Stimulated activated CD4-positive, alpha-beta T cell treated with anti-CD3 and anti-CD28 coated beads, Interleukin-15, amount 100 ng/mL, for 24 hours (primary cell): ENCODE measurements at places on chromosomes 3 and 15.

GRCh38 chr3:41682382-41682781, 279.5 kb downstream of the ULK4 start:
- DNase-seq = no peak

DNA sequence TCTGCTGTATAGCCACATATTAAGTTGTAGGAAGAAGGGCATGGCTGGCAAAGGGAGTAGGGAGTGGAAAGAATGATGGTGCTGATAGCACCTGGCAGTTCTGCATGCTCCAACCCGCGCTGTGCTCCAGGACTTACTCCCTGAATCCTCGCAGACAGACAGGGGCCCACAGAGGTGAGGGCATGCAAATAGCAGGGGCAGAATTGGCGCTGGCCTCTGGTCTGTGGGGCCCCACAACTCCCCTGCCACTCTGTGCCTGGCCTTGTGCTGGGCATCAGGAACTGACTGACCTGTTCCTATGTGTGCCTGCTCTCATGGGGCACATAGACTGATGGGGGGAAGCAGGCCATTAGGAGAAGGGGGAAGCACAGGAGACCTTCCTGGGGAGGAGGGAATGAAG, 20.9 kb downstream of the HDAC11 start:
- DNase-seq = no peak

DNA sequence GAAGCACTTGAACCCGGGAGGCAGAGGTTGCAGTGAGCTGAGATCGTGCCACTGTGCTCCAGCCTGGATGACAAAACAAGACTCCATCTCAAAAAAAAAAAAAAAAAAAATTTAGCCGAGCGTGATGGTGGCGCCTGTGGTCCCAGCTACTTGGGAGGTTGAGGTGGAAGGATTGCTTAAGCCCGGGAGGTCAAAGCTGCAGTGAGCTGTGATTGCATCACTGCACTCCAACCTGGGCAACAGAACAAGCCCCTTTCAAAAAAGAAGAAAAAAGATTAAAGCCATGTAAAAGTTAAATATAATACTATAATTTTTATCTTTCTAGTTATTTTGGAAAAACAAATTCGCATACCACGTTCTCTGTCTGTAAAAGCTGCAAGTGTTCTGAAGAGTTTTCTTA, 61.9 kb upstream of the SKIL start:
- DNase-seq = no peak

- DNase-seq = no peak
Observed at GRCh38 chr3:98954791-98955604, 53.5 kb upstream of the DCBLD2 start.

DNA sequence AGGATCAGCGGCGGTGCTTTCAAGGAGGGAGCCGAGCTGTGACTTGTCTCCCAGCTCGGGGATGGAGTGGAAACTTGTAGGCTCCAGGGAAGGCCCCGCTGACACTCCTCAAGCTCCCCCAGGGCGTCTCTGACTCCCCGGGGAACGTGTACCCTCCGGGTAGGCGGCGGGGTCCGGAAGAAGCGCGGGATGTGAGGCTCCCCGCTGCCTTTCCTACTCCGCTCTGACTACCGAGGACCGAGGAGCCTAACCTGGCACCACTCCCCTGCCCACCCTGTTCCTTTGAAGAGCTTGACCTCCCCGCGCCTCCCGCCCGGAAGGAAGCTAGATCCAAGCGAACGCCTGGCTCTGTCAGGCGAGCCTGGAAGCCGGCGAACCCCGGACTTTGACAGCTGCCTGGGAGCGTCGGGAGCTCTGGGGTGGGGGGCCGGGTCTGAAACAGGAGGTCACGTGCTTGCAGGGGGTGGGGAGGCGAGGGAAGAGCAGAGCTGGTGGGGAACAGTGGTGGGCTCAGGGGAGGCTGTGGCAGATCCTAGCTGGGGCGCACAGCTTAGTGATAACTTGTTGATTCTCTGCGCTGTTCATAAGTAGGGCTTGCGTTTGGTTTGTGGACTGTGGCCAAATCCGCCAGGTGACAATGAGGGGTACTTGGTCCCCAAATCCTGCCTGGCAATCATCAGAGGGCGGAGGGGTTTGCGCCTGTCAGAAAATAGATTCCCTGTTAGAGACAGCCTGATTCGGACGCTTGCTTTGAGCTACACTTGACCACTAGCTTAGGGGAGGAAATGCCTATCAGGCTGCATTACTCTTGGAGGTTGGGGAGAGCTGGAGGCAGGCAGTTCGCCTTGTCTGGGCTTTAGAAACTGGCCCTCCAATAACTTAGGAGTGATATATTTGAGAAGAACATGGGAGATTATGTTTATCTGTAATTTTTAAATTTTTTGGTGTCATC, 1.2 kb downstream of the CLSTN2 start:
- no peak for DNase-seq

DNA sequence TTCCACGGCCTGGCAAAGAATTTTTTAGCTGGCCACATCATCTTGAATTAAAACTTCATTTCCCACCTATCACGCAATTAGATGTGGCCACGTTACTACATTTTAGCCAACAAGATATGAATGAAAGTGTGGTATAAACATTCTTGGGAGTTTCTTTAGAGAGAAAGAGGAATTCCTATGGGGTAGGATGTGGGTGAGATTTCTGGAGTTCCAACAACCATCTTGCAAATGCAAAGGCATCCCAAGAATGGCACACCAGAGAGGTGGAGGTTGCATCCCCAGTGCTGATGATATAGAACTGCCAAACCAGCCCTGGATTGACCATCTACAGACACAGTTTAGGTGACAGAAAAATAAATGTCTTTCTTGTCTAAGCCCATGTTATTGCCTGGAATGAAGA, 66.3 kb upstream of the AKAP13 start:
- no peak for DNase-seq

DNA sequence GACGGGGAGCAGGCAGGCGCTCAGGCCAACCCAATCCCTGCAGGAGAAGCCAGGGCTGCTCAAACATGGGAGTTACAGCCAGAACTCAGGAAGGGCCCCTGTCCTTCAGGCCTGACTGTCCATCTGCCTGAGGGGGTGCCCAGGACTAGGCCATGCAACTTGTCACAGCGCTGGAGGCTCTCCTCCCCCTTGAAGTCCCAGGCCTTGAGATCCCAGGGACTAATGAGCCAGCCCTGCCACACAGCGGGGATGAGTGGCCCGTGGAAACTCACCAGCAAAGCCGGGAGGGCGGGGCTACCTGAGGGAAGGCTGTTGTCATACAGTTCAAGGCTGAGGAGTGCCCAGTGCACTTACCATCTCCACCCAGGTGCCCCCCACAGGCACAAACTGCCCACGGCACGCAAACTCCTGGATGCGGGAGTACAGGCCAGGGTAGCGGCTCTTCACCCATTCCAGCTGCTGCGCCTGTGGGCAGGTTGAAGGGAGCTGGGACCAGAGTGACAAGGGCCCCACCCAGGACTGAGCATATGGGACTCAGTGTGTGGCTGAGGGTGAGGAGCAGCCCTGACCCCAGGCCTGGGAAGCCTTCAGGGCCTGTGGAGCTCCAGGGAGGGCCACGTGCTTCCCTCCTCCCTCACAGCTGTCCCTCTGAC, 6.3 kb downstream of the MAN2C1 start:
- DNase-seq = no peak
